Naive thymus-derived CD4-positive, alpha-beta T cell (primary cell): ENCODE measurements at places on chromosomes 6 and 20.

DNA sequence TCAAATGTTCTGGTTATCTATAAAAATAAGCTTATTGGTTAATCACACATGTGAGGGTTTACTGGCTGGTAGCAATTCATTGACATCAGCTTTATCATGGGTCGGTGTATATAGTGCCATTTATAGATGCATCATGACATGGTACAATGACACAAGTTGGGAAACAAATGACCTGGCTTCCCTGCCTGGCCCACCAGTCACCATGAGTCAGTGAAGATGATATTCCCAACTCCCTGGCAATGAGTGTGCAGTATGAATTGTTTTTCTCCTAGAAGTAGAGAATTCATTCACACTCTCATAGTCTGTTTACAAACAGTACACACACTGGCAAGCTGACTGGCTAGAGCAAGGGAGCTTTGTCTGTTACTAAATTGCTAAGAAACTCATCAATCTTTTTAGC lies 37.2 kb upstream of the CALHM6 start:
- H3K27me3 ChIP-seq, result no peaks in the 10 kb centered on the region
- no peak for DNase-seq
- H3K27ac ChIP-seq, result no peak overlapping the region
- no peaks in the 10 kb centered on the region for H3K36me3 ChIP-seq

DNA sequence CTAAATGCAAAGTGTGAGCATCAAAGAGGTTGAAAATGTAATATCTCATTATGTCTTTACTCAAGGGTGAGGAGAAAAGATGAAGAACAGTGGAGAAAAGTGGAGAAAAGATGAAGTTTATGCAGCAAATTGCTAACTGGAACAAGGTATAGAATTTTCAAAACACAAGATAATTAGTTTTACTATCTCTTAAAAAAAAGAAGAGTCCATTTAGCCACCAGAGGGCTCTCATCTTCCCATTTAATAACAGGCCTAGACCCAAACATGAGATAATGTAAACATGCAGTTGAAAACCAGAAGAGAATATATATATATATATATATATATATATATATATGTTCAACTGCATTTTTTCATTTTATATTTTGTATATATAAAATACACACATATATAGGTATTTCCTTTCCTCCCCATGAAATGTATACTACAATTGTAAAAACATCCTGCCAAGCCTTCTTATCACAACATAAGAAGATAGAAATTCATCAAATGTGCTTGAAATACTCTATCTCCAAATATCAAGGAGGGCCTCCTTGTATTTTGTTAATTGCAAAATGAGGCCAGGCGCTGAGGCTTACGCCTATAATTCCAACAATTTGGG lies 78.4 kb downstream of the ADTRP start:
- H3K27me3 ChIP-seq, result no peaks in the 10 kb centered on the region
- H3K4me1 ChIP-seq, result no peaks in the 10 kb centered on the region
- H3K27ac ChIP-seq, result no peak overlapping the region
- H3K36me3 ChIP-seq, result no peaks in the 10 kb centered on the region
- H3K4me3 ChIP-seq, result no peak overlapping the region
- no peak for DNase-seq

- H3K4me1 ChIP-seq, result no peaks in the 10 kb centered on the region
- H3K27ac ChIP-seq, result no peak overlapping the region
- H3K36me3 ChIP-seq, result no peaks in the 10 kb centered on the region
- no peaks in the 10 kb centered on the region for H3K27me3 ChIP-seq
Observed at GRCh38 chr6:167744681-167745669, 81.7 kb upstream of the AFDN start.

- no peak overlapping the region for H3K27ac ChIP-seq
- H3K27me3 ChIP-seq, result no peaks in the 10 kb centered on the region
- no peak for DNase-seq
- H3K36me3 ChIP-seq, result no peaks in the 10 kb centered on the region
- no peak overlapping the region for H3K4me3 ChIP-seq
- no peaks in the 10 kb centered on the region for H3K4me1 ChIP-seq
Observed at GRCh38 chr6:38320843-38321242, 318.9 kb downstream of the BTBD9 start.
